ENCODE measurements at places on chromosomes 7 and 10. TPM values are rescaled to one million over a fixed set of nuclear protein-coding genes. Genes with fewer than 3 reads are reported as not detected.
A peak's percentile ranks its signal among the peaks of the same experiment; 100 is the strongest.

GRCh38 chr7:31882187-31882586, 188.0 kb downstream of the PDE1C start:
- no peak for DNase-seq

GRCh38 chr7:151919595-151919994, 36.7 kb upstream of the GALNTL5 start:
- DNase-seq: no peak

DNA sequence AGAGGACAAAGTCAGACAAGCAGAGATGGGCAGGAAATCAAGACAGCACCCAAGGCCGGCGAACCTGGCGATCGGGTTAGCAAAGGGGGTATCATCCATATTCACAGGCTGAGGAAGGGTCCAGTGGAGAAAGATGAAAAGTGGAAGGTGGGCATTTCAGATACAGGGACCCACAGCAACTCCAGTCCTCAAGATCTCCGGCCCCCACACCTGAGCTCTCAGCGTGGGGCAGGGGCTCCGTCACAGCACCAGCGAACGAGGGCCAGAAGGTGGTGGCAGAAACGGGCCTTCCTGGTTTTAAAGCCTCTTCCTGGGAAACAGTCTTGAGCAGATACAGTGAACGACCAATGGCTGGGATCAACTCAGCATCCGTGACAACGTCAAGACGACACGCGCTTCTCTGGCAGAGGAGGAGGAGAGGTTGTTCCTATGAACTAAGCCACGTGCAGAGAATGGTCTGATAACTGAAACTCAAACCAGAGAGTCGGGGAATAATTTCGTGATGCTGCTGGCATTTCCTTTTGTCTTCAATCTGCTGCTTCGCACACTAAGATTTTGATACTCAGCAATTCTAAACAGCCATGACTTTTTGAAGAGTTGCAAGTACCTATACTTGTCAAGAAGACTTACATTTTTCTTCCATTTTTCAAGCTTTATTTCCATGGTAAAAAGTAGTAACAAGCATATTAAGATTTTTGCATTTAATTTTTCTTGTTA, 219.8 kb downstream of the ZMYND11 start:
- DNase-seq: no peak

DNA sequence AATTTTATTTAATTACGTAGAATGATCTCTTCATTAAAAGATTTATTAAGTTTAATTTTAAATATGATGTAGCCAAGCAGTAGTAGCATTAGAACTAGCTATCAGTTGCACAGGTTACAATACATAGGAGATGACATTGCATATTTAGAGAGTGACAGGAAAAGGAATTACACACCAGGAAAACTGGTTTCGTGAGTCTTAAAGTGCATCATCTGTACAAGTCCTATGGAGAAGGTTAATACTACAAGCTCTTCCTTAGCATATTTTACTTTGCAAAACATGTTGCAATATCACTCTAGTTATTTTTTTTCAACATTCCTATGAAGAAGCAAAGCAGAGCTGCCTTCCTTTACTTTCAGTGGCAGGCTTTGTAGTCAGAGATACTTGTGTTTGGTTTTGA, 20.2 kb upstream of the SEM1 start:
- no peak for DNase-seq

The PPP1R9A gene
- total RNA-seq: 25.7 TPM

The FOXK1 gene
- total RNA-seq: 44.2 TPM

DNA sequence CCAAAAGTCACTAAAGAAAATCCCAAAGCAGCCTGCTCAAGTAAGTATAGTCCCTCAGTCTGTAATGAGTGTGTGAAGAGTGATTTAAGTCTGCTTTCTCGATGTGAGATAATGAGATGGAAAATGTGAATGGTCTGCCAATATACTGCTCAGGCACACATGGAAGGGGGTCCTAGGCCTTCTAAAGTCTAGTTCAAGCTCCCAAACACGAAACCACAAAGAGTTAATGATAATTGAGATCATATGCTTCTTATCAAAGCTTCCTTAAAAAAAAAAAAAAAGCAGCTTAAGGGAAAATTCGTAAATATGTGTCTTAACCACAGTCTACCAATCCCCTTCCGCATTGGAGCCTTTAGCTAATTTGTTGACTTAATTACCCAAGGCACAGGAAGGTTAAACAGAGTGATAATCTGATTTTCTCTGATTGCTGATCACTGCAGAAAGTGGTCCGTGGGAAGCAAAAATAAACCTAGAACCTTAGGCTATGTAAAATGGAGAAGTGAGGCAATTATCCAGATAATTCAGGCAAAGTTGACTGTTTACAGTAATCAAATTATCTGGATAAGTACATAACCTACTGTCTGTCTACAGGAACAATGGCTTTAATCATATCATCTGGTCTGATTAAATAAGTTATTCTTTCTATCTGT, 172.9 kb downstream of the MBL2 start:
- DNase-seq: no peak

DNA sequence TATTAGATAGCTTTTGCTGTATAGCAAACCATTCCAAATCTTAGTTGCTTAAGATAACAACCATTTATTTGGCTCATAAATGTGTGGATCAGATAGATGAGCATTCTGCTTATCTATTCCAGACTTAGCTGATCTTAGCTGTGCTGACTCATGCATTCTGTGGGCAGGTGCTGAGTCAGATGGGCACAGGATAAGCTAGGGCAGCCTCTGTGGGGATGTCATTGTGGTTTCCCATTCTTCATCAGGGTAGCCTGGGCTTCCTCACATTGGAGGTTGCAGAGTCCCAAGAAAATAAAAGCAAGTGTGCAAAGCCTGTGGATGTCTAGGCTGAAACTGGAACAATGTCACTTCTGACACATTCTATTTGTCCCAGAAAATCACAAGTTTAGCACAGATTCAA, 917.0 kb downstream of the TYW1 start:
- DNase-seq: no peak

- no peak for DNase-seq
These were observed 4.5 kb upstream of the HKDC1 start for GRCh38 chr10:69215405-69216171.

- no peak for DNase-seq
These were observed 124.3 kb downstream of the THSD7A start for GRCh38 chr7:11707606-11708193.

The PITX3 gene
- total RNA-seq: not detected

GRCh38 chr7:11911900-11912299, 79.9 kb upstream of the THSD7A start:
- DNase-seq: no peak

The TRPV5 gene
- 1.4 TPM for total RNA-seq

DNA sequence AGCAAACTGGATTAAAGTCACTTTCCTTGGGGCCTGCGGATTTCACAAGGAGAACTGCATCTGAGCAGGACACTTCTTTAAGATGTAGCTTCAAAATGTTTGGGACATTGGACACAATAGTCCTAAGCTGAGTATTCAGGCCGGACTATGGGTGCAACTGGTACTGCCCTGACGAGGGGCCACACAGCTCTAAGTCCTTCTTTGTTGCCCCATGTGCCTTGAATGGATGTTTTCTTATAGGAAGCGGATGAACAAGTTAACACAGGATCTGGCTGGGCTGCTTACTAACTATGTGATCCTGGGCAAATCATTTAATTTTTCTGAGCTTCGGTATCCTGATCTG, 147.8 kb upstream of the KLF14 start:
- no peak for DNase-seq

The SLIT1 gene
- 0.35 TPM for total RNA-seq

GRCh38 chr10:129416956-129417765, 49.9 kb upstream of the MGMT start:
- DNase-seq: no peak

- DNase-seq: no peak
These were observed 12.2 kb downstream of the MDFIC start for GRCh38 chr7:114934086-114934485.

The OR6V1 gene
- total RNA-seq: not detected

GRCh38 chr10:5014936-5015335, 11.3 kb upstream of the AKR1C2 start:
- no peak for DNase-seq

The PIP gene
- 0.47 TPM for total RNA-seq

- DNase-seq: no peak
These were observed 95.3 kb downstream of the SEM1 start for GRCh38 chr7:96614154-96614867.

DNA sequence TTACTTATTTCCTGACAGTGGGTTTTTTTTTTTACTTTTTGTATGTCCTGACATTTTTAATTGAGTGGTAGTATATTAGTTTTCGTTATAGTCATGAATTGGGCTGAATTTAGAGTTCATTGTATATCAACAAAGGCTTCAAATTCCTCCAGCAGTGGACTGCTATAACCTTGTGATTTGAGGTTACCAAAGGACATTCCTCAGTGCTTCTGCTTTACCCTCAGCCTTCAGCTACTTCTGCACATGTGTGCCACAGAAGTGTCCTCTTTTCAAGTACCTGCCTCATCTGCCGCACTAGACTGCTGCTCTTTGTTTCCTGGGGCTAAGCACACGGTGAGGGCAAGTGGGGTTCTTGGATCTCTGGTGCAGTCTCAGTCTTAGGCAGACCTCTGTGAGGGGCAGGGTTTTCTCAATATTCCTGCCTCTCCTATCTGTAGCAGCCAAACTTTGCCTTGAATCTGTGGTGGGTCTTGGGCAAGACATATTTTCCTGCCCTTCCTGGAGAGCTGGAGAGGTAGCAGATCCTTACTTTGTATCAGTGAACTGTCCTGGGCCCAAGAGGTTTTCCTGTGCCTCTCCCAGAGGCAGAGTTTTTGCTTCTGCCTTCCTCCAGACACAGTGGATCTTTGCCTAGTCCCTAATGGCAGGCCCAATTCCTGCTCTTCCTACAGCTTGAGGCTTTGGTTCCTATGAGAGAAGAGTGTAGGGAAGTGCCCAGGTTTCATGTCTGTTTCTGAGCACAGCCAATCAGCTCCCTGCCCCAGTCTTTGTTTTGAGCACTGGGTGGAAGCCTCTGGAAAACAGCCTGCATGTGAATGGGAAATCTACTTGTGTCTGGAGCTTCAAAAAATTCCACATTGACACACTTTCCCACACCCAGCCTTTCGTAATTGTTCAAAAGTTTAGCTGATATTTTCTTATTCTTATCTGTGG, 39.0 kb upstream of the STRIP2 start:
- DNase-seq: no peak

GRCh38 chr7:80665526-80665925, 27.1 kb downstream of the CD36 start:
- DNase-seq: no peak

DNA sequence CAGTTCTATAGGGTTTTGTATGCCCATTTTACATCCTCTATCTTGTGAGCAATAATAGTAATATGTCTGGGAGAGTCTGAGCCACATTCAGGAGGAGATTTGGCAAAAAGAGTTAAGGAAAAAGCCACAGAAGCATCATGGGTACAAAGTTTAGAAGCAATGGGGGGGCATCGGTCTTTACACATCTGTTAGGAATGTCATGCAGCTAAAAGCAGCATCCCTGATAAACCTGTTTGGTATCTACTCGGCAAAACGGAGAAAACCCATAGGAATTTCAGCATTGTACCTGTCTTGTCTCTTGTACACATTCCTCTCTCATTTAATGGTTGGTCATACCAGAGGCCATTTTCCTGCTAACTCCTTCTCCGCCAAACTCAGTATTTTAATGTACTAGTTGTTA, 12.5 kb upstream of the HERPUD2 start:
- DNase-seq: no peak

DNA sequence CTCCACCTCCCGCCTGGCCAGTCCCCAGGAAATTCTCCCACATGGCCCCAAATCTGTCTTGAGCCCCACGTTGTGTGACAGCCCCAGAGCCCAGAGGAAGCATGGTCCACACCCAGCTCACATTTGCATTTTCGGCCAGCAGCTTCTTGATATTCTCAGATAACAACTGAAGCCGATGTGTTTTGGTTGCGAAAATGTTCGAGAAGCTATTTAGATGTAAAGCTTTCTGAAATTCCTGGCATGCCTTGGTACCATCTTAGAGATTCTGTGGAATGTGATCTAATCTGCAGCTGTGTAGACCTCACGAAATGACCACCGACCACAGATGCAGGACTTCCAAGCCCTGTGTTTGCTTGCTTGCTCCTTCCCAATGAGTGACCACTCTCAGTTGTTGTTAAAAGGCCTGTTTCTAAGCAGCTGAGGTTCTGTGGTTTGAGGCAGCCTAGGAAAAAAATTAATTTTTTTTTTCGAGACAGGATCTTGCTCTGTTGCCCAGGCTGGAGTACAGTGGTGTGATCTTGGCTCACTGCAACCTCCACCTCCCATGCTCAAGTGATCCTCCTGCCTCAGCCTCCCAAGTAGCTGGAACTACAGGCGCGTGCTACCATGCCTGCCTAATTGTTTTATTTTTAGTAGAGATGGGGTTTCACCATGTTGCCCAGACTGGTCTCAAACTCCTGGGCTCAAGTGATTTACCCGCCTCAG, 8.8 kb downstream of the SLC4A2 start:
- DNase-seq: no peak

GRCh38 chr7:84181628-84182027, 13.0 kb downstream of the SEMA3A start:
- no peak for DNase-seq

DNA sequence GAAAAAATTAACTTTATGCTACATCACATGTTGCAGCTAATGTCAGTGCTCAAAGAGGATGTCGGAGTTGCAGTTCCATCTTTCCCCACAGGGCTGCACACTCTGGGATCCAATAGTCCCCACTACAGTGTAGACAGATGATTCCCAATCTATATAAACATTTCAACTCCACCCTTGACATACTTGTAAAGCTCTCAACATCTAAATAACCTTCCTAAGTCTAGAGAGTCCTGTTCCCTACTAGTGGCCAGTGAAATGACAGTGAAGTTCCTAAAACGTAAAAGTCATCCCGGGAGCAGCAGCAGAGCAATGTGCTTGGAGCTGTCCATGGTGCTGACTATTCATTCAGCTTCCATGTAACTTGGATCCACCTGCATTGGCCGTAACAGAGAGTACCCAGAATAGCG, 145.1 kb downstream of the GRM8 start:
- DNase-seq: peak; percentile 88

GRCh38 chr10:37476285-37476684, 350.9 kb downstream of the ANKRD30A start:
- no peak for DNase-seq

DNA sequence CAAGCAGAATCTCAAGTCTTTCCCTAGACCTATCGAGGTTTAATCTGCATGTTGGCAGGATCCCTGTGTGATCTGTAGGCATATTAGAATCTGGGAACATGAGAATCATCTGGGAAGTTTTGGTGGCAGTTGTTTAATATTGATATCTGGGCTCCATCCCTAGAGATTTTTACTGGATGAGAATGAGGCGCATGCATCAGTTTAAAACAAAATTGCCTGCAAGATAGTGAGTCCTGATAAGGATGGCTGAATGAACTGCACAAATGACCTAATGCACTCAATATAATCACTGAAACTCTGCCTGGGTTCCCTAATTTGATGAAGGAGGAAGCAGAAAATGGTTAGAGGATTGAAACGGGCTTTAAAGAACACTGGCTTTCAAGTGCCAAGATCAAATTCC, 218.0 kb downstream of the FGFR2 start:
- no peak for DNase-seq

Data from kidney (tissue), 22 donors.